Fibroblast of villous mesenchyme (primary cell): ENCODE measurements at places on chromosomes 7 and 10. TPM values are rescaled to one million over a fixed set of nuclear protein-coding genes. Genes with fewer than 3 reads are reported as not detected.

The PAPOLB gene
- total RNA-seq: under 0.01 TPM in 1 of 2 replicates, not detected in the other

The INA gene
- 1.3 and 1.7 TPM in 2 replicates for total RNA-seq

The NOM1 gene
- total RNA-seq: 15.8 and 19.0 TPM in 2 replicates

The PNLIP gene
- not detected in 2 replicates for total RNA-seq

The ACSL5 gene
- 3.5 and 8.6 TPM in 2 replicates for total RNA-seq

The DGKI gene
- total RNA-seq: 3.5 and 11.3 TPM in 2 replicates
